Astrocyte (in vitro differentiated cells and primary cell): ENCODE measurements at places on chromosomes 1 and 21.

- no peak for DNase-seq
Observed at GRCh38 chr1:119676571-119677206, 28.6 kb upstream of the ZNF697 start.

DNA sequence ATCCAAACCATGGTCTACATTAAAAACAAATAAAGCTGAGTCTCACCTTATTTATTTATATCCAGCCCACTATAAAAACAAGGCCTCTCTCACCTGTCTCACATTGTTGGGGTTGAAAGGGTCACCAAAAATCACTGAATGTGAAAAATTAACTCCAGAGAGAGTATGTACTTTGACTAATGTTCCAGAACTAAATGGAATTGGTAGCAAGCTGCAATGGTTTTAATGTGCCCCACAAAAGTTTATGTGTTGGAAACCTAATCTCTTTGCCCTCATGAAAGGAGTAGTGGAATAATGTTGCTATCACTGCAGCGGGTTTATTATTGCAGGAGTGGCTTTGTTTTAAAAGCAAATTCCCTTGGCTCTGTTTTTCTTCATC, 230.3 kb downstream of the LTN1 start:
- DNase-seq: no peak

DNA sequence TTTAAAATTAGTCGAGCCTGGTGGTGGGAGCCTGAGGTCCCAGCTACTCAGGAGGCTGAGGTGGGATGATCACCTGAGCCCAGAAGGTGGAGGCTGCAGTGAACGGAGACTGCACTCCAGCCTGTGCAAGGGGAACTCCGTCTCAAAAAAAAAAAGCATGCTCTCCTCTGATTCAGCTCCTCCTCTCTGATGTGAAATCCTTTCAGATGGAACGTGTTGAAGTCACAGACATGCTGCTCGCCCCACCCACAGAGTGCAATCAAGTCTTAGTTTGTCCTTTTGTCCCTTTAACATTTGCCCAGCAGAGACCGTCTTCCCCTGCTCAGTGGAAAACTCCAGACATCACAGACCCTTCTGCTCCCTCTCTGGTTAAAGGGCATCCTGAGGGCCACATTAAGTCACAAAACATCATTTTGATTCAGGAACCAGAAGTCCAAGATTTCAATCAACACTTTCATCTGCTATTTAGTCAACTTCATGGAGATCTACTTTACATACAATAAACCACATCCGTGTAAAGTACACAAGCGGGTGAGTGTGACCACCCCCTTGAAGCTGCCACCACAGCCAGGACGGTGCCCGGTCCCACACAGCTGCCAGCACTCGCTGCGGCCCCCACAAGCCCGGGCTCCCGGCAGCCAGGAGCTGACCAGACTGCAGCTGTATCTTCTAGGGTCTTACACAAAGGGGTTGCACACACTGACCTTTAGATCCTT, 18.9 kb upstream of the RNF223 start:
- no peak for DNase-seq

DNA sequence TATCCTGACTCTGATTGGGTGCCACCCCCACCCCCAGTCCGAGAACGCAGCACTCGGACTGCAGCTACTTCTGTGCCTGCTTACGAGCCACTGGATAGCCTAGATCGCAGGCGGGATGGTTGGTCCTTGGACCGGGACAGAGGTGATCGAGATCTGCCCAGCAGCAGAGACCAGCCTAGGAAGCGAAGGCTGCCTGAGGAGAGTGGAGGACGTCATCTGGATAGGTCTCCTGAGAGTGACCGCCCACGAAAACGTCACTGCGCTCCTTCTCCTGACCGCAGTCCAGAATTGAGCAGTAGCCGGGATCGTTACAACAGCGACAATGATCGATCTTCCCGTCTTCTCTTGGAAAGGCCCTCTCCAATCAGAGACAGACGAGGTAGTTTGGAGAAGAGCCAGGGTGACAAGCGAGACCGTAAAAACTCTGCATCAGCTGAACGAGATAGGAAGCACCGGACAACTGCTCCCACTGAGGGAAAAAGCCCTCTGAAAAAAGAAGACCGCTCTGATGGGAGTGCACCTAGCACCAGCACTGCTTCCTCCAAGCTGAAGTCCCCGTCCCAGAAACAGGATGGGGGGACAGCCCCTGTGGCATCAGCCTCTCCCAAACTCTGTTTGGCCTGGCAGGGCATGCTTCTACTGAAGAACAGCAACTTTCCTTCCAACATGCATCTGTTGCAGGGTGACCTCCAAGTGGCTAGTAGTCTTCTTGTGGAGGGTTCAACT, 2.1 kb downstream of the RBM15 start:
- no peak for DNase-seq

- DNase-seq: no peak
Observed at GRCh38 chr21:16834791-16835190, 678.1 kb upstream of the CXADR start.

GRCh38 chr1:74731399-74732052, 1.3 kb downstream of the CRYZ start:
- DNase-seq: peak; percentile 10

GRCh38 chr1:221076391-221076811, 197.2 kb downstream of the HLX start:
- DNase-seq: no peak

GRCh38 chr21:31872452-31873274, at the start of gene HUNK:
Gene HUNK, plus strand, starts transcription at chr21:31873020. Its CDS starts 655 bp downstream, at chr21:31873675.
- DNase-seq: peak; percentile 22

DNA sequence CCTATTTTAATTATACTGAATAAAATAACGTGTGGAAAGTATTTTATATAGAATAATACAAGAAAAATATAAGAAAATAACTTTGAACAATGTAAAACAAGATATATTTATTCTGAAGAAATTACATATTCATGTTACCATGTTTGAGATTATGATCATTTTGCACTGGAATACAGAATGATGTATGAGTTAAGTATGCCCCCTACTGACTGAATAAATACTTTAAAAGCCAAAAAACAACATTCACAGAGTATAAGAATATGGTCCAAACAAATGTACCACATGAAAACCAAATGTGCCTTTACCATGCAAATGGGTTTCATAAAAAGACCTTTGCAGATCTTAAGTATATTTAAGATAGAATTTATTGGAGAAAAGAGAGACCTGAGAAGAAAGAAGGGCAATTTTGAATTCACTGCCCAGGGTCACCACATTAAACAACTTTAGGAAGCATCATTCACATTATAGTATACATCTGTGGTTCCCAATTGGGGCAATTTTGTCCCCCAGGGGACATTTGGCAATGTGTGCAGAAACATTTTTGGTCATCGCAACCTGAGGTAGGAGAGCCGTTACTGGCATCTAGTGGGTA, 136.6 kb upstream of the GFI1 start:
- peak; percentile 3 for DNase-seq

DNA sequence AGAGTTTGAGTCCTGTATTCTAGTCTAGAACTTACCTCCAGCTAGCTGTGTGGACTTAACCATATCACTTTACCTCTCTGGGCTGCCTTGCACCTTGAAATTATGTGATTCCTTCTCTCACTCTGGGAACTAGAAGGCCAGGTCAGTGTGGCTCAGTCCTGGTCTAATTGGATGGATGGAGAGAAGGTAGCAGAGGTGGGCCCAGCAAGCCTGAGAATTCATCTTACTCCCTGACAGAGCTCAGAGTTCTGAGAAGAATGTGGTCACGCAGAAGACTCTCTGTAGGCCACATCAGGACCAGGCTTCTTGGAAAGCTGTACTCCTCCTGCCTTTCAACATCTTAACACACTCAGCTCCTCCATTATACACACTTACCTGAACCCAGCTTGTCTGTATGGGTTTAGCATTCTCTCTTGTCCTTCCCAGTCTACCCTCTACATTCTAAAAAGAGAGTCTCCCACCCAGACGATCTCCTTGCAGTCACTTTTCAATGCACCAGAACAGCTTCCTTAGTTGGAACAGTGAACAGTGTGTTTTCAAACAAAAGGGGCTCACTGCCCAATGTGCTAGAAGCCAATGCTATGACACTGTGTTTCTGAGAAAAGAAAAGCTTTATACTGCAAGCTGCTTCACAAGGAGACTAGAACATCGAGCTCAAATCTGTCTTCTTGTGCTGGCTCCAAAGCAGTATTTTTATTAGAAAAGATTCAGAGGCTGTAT, 60.5 kb downstream of the CAPN9 start:
- no peak for DNase-seq

DNA sequence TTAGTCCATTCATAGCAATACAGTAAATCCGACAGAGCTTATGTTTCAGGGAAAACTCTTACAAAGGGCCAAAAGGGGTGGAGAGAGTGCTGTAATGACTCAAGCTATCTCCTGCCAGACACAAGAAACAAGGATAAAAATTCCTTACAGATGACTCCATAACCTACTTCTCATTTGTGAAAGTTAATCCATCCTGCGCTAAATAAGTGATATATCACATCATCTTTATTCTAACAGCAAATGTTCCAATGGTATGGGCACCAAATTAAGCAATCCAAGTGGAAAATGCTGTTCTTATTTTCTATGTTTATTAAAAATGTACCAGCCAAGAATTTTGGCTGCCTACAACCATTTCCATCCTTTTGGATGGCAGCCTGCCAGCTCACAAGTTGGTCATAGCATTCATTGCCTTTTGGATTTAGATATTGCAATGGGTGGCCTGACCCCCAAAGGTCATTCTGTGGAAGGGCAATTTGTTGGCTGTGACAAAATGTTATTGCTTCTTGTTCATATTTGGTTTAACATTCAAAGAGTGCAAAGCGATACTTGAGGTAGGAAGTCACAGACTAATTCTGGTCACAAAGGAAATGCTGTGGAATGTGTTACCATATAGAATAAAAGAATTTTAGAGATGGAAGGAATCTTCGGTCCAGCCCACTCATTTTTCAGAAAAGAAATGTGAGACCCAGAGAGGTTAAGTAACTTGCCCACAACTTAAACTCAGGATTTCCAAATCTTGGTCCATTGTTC, 2.8 kb upstream of the ENAH start:
- DNase-seq: peak; percentile 100

DNA sequence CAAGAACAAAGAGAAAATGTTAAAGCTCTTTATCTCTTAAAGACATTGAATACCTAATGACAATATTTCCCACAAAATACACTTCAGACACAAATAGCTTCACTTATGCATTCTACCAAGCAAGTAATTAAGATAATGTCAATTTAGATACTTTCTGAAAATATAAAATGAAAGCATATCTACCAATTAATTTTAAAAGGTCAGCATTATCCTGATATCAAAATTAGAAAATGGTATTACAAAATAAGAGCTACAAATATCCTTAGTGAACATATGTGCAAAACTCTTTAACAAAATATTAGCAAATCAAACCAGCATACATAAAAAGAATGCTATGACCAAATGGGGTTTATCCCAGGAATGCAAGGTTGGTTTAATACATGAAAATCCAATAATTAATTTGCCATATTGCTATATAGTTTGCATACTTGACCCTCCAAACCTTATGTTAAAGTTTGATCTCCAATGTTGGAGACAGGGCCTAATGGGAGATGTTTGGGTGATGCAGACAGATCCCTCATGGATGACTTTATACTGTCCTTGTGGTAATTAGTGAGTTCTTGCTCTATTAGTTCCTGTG, 4.2 kb upstream of the KIFAP3 start:
- DNase-seq: no peak

DNA sequence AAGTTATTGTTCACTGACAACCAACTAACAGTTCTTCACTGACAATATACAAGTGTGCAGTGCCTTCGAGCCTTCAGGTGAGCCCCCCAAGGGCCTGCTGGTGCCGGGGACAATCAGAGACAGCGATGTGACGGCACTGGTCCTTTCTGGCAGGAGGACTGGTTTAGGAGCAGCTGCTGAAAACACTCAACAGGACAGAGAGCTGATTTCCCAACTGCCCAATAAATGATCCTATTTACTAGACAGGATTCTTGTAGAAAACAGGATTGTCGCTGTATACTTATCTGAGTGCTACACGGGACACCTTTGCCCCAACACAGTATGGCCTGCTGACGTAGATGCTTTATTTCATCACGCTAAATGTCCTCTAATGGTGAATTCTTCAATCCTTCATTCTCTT, 65.4 kb downstream of the TP53BP2 start:
- no peak for DNase-seq

DNA sequence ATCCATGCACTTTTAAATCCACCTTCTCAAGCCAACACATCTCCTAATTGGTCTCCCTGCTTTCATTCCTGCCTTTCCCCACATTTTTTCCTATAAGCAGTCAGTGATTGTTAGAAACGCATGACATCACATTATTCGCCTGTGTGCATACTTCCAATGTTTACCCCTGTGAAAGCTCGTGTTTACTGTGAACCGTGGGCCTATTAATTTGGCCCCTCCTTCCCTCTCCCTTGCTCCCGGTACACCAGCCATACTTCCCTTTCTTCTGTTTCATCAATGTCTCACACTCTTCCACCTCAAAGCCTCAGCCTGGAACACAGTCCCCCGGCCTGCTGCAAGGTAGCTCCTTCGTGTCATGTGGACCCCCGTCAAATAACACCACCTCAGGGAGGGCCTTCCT, 9.1 kb downstream of the MTOR start:
- DNase-seq: no peak

DNA sequence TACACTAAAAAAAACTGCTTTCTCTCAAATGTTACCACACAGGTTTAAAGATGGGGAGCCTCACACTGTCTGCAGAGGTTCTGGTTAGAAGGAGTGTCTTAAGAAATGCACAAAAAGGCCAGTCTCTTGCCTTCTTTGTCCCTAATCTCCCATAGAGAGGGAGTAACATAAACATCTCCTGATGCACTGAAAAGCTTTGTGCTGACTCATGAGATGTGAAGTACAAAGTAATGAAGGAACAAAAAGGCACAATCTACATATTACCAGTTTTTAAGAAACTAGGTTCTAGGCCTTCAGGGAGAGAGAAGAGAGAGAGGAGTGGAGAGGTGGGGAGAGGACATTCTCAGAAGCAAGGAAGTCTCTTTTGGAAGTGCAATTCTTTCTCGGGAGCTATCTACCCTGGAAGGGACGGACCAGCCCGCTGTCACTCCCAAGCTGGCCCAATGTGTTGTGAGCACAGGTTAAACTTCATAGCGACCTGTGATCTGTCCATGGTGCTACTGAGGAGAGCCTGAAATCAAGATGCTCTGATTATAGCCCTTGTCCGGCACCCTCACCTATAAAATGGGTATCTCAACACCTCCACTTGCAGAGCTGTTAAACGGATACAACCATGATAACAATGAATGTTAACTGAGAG, 458.1 kb downstream of the DISC1 start:
- no peak for DNase-seq

DNA sequence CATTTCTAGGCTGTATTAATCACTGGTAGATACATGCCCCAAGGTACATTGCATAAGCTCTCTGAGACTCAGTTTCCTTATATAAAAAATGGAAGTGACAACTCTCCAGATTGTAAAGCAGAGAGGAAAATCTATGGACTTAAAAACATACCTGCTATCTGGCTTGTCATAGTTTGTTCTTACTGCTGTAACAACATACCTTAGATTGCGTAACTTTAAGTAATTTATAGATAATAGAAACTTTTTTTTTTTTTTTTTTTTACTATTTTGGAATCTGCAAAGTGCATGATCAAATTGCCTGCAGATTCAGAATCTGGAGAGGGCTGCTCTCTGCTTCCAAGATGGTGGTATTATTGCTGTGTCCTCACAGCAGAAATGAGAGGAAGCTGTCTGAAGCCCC, 827.7 kb upstream of the BRINP3 start:
- no peak for DNase-seq
